Prostate gland (tissue), 2 donors: ENCODE measurements at places on chromosomes 7 and 10.
A peak's percentile ranks its signal among the peaks of the same experiment; 100 is the strongest.

DNA sequence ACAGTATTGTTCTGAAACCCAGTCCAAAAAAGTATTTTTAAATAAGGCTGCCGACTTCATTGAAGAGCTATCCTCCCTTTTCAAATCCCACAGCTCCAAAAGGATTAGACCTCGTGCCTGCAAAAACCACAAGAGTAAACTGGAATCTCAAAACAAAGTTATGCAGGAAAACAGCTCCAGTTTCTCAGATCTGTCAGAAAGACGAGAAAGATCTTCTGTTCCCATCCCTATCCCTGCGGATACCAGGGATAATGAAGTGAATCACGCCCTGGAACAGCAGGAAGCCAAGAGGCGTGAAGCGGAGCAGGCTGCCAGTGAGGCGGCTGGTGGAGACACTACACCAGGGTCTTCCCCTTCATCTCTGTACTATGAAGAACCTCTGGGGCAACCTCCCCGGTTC is 12.6 kb downstream of the MYPN start:
- no peak for DNase-seq

- DNase-seq: no peak
Measured at GRCh38 chr10:18005781-18006456, 54.2 kb downstream of the SLC39A12 start.

DNA sequence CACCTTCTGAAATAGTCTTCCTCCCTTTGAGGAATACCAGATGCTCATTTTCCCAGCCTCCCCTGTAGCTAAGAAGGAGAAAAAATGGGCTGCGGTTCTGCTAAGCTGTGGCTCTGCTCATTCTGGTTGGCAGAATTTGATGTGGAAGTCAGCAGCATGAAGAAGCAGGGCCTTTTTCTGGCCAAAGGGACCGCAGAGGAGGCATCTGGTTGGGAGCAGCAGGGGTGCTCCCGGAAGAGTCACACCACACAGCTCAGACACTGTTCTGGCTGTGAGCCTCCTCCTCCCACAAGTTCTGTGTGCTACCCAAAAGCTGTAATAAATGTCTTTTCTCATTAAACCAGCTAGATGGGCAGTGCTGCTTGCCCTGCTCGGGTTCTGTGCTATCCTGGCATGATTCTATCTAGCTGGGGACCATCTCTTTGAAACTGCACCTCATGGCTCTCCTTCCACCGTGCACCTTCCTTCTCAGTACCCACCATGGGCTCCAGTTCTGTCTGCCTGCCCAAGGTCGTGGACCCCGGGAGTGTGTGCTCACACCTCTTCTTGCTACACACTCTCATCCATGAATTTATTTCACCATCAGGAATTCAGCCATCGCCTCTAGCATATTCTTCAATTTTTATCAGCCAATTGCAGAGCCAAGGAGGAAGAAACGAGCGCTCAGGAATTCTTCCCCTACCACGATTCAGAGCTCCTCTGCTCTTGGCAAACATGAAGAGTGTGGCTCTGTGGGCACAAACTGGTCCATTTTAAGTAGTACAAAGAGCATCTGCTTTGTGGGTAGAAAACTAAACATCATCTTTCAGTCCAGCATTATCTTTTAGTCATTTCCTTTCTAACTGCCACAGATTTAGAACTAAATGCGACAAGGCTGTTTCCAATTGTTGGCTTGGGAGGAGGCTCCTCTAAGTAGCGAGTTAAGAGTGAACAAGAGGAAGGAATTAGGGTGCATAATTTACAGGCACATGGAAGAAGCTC is 76.9 kb downstream of the FAM171A1 start:
- no peak for DNase-seq

DNA sequence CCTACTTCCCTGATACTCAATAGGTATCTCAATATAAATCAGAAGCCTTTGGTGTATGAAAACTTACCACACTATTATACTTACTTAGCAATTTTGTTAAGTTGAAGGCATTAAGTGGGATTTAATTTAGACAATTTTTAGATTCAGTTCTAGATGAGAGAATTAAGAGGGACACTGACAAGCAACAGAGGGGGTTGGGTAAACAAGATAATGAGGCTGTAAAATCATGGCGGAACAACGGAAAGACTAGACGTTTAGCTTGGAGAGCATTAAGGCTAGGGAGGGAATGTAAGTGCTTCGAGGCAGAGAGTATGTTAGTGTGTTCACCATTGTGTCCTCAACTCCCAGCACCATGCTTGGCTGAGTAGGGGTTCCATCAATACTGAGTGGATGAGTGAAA is 71.3 kb downstream of the DENND11 start:
- DNase-seq: no peak

DNA sequence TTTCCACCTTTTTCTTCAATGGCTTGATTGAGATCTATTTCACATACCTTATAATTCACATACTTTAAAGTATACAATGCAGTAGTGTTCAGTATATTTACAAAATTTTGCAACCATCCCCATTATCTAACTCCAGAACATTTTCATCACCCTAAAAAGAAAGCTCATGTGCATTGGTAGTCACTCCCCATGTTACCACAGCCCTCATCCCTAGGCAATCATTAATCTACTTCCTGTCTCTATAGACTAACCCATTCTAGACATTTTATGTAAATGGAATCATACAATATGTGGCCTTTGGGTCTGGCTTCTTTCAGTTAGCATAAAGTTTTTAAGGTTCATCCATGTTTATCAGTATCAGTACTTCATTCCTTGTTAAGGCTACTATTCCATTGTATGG is 214.2 kb downstream of the WDR11 start:
- no peak for DNase-seq

GRCh38 chr10:24926557-24926956 is 25.8 kb downstream of the PRTFDC1 start:
- no peak for DNase-seq

DNA sequence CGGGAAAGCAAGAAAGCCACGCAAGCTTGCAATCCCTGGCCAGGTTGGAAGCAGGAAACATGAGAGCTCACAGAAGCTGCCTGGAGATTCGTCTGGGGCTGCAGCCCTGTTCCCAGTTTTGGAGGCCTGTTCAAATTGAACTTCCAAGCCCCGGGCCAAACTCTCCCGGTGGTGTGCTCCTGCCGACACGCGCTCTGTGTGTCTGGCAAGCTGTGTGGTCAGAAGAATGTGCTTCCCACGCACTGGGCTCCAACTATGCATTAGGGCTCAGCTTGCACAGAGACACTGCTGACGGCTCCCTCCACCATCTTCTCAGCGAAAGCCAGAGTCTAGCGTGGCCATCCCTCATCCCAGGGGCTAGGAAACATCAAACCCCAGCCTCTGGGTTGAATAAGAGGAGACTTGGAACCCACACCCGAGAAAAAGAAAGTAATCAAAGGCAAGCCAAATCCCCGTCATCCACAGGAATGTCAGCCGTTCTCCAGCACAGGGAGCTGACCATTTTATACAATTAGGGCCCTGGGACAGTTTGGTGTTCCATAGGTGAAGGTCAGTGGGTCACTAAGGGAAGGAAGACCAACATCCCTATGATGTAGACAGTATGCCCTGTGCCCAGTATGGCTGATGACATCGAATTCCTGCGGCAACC is 107.2 kb downstream of the FGFR2 start:
- no peak for DNase-seq

GRCh38 chr10:58780476-58780875 is 267.8 kb downstream of the BICC1 start:
- DNase-seq: no peak

GRCh38 chr7:43749383-43749940 is 9.0 kb upstream of the BLVRA start:
- no peak for DNase-seq

- DNase-seq: no peak
Measured at GRCh38 chr7:47837826-47838225, 110.4 kb downstream of the PKD1L1 start.

DNA sequence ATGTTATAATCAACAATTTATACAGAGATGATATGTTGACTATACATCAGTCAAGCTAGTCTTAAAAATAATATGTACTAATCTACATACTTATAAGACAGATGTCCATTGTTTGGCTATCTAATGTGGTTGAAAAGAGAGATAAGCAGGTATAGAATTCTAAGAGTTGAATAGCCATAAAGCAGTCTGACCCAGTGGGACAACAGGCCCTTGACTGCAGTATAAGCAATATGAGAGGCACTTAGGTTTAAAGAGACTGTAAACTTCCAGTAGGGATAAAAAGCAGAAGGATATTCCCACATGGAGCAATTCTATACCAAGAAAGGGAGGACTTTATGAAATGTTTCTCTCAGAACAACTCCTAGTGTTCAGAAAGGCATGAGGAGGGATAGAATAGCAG is 139.3 kb downstream of the ELAPOR2 start:
- DNase-seq: no peak

- DNase-seq: no peak
Measured at GRCh38 chr7:21425290-21425689, 2.6 kb upstream of the SP4 start.

DNA sequence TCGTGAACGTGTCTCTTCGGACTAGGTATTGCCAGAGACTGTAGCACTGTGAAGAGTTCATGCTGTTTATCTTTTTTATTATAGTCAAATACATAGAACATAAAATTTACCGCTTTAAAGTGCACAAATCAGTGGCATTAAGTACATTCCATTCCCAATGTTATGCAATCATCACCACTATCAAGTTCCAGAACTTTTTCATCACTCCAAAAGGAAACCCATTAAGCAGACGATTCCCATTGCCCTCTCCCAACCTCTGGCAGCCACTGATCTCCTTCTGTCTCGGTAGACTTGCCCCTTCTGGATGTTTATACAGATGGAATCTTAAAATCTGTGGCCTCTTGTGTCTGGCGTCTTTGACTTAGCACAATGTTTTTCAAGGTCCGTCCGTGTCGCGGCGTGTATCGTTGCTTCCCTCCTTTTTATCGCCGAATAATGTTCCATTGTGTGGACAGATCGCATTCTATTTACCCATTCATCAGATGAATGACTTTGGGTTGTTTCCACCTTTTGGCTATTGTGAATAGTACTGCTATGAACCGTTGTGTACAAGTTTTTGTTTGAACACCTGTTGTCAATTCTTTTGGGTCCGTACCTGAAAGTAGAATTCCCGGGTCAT is 2.7 kb downstream of the PROSER2 start:
- peak; percentile 8 for DNase-seq

DNA sequence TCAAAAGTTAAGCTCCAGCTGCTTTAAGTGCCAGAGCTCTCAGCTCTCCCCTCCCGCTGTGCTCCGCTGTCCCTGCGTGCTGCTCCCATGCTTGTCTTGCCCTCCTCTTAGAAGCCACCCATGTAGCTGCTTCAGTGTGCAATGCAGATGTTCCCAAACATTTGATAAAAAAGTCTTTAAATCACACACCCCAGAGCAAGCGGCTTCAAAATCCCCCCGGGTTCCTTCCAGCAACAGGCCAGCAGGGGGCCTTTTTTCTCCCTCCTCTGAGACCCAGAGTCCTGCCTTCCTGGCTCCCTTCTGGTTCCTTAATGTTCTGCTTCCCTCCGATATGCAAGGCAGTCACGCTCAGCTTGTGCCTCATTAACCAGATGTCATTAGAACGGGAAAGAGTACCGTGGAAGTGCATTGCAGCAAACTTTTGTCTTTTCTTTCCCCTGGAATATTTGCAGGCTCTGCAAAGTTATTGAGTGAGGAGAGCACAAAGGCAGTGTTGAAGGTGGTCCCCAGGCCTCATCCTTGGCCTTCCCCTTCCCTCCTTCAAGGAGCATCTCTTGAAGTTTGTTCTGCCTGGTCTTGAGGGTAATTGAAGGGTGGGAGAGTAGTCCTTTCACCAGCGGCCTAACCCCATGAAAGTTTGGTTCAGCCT is 25.5 kb downstream of the LDB3 start:
- DNase-seq: peak; percentile 25

- no peak for DNase-seq
Measured at GRCh38 chr10:84811113-84811512, 482.7 kb downstream of the CCSER2 start.

DNA sequence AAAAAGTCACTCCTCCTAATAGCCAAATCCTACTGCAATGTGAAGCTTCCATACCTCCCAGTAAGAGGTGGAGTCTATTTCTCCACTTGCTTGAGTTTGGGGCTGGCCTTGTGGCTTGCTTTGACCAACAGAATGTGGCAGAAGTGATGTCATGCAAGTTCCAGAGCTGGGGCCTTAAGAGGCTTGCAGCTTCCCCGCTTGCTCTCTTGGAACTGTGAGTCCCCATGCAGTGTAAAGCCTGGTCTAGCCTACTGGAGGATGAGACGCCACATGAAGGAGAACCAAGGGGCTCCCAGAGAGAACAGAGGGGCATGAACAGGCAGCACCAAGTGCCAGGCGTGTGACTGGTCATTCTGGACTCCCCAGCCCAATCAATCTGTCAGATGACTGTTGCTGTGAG is 58.6 kb upstream of the OPALIN start:
- no peak for DNase-seq

GRCh38 chr7:13508586-13508985 is 480.9 kb downstream of the ETV1 start:
- no peak for DNase-seq

GRCh38 chr10:77175631-77176222 is 461.9 kb downstream of the KCNMA1 start:
- no peak for DNase-seq

DNA sequence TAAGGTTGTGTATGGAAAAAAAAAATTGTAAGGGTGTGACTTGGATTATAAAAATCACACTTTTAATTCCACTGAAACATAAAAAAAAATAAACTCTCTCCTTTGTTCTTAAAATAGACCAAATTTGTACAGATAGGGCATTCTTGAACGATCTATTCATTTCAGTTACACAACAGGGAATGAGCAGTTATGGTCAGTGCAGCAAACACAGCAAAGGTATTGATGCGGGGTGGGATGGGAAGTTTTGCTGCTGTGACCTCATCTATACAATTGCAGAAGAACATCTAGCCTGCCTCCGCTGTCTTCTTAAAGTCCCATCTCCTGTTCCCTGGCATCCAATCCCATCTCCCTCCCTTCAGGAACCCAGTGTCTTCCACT is 580.2 kb downstream of the SUGCT start:
- DNase-seq: no peak

GRCh38 chr7:22452142-22452959 is 47.6 kb downstream of the STEAP1B start:
- peak; percentile 43 for DNase-seq

- no peak for DNase-seq
Measured at GRCh38 chr7:52825611-52826010, 209.8 kb upstream of the POM121L12 start.

DNA sequence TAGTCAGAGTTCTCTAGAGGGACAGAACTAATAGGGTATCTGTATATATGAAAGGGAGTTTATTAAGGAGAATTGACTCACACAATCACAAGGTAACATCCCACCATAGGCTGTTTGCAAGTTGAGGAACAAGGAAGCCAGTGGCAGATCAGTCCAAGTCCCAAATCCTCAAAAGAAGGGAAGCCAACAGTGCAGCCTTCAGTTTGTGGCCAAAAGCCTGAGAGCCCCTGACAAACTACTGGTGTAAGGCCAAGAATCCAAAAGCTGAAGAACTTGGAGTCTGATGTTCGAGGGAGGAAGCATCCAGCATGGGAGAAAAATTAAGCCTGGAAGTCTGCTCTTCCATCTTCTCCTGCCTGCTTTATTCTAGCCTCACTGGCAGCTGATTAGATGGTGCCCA is 1107.2 kb upstream of the CELF2 start:
- no peak for DNase-seq

GRCh38 chr10:33180390-33180789 is 154.1 kb downstream of the NRP1 start:
- no peak for DNase-seq
